Regular cardiac myocyte (primary cell): ENCODE measurements at places on chromosomes 12 and 14. TPM values are rescaled to one million over a fixed set of nuclear protein-coding genes. Genes with fewer than 3 reads are reported as not detected.

Gene SYCP3
- under 0.01 and 0.85 TPM in 2 replicates for total RNA-seq

Gene NDUFA12
- 99.5 and 126 TPM in 2 replicates for total RNA-seq

Gene SLC2A14
- total RNA-seq, result under 0.01 TPM in 2 replicates

Gene MYRFL
- under 0.01 TPM in 2 replicates for total RNA-seq

Gene KRT79
- total RNA-seq, result under 0.01 TPM in 1 of 2 replicates, not detected in the other

Gene PMEL
- 1.1 and 1.7 TPM in 2 replicates for total RNA-seq

Gene MYO1H
- total RNA-seq, result not detected in 2 replicates

Gene TEX52
- total RNA-seq, result not detected in 2 replicates

Gene DTX1
- under 0.01 and 0.28 TPM in 2 replicates for total RNA-seq

Gene RNASE4
- total RNA-seq, result 9.4 and 38.9 TPM in 2 replicates

Gene CISTR
- not detected in 2 replicates for total RNA-seq

Gene LRFN5
- 0.19 and 0.28 TPM in 2 replicates for total RNA-seq

Gene PPP1CC
- total RNA-seq, result 65.1 and 144 TPM in 2 replicates

Gene NPAS3
- total RNA-seq, result under 0.01 and 0.85 TPM in 2 replicates

Gene CMA1
- total RNA-seq, result not detected in 2 replicates

Gene RASAL1
- not detected in 2 replicates for total RNA-seq

Gene PPP1R36
- total RNA-seq, result 0.19 and 0.28 TPM in 2 replicates

Gene SYT1
- total RNA-seq, result 2.5 and 5.8 TPM in 2 replicates

Gene AACS
- 22.0 and 28.6 TPM in 2 replicates for total RNA-seq

Gene BHLHE41
- total RNA-seq, result 2.1 and 6.5 TPM in 2 replicates

Gene APOF
- not detected in 2 replicates for total RNA-seq

Gene MAP3K9
- under 0.01 and 0.38 TPM in 2 replicates for total RNA-seq

Gene KCNC2
- total RNA-seq, result not detected in 2 replicates

Gene DIO3
- total RNA-seq, result not detected in 2 replicates

Gene METTL25
- total RNA-seq, result 9.8 and 18.0 TPM in 2 replicates

Gene TMPO
- total RNA-seq, result 49.9 and 173 TPM in 2 replicates
